RWPE2 (cell line): ENCODE measurements at places on chromosomes 1 and 21.

GRCh38 chr1:237255071-237255470 is 213.1 kb downstream of the RYR2 start:
- no peaks in the 10 kb centered on the region for H3K4me1 ChIP-seq
- no peak overlapping the region for H3K27ac ChIP-seq
- H3K36me3 ChIP-seq = no peaks in the 10 kb centered on the region
- no peak overlapping the region for H3K4me3 ChIP-seq

- H3K27ac ChIP-seq = no peak overlapping the region
- H3K36me3 ChIP-seq = no peaks in the 10 kb centered on the region
- DNase-seq = no peak
- no peaks in the 10 kb centered on the region for H3K27me3 ChIP-seq
- H3K4me1 ChIP-seq = no peaks in the 10 kb centered on the region
Measured at GRCh38 chr1:174689524-174689923, 241.8 kb downstream of the GPR52 start.

DNA sequence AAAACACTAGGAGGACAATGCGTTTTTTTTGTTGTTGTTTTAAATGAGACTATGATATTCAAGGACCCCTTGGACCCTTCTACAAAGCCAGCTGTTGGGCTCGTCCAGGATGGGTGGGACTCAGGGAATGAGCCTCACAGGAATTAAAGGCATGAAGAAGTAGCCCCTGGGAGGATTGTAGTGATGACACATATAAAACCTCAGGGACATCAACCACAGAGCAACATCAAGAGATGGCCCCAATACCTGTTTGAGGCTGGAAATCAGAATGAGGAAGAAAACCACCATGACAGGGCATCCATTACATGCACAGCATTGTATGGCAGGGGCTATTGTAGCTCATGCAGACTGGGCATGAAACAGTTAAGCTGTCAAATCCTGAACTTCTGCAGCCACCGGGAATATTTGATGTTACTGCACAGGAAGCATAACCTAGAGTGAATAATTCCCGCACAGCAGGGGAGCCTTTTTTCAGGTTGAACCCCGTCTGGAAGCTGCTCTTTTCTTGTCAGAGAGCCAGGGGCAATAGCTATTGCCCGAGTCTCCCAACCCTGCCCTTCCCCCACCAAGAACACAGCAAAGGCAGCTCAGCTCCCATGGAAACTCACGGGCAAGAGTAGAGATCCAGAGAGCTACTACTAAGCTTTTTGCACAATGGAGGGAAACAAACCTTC is 140.2 kb upstream of the FGGY start:
- H3K27ac ChIP-seq = no peak overlapping the region
- H3K36me3 ChIP-seq = no peaks in the 10 kb centered on the region
- H3K4me1 ChIP-seq = peaks cover 7% of the 10 kb centered on the region
- no peak for DNase-seq
- no peak overlapping the region for H3K4me3 ChIP-seq

- peaks cover 3% of the 10 kb centered on the region for H3K27me3 ChIP-seq
- no peak overlapping the region for H3K4me3 ChIP-seq
- no peak for DNase-seq
- H3K36me3 ChIP-seq = no peaks in the 10 kb centered on the region
- H3K27ac ChIP-seq = no peak overlapping the region
- peaks cover 11% of the 10 kb centered on the region for H3K4me1 ChIP-seq
Measured at GRCh38 chr21:42644223-42645208, 8.9 kb upstream of the PDE9A start.

- no peak overlapping the region for H3K27ac ChIP-seq
- DNase-seq = no peak
- H3K36me3 ChIP-seq = no peaks in the 10 kb centered on the region
- H3K27me3 ChIP-seq = no peaks in the 10 kb centered on the region
Measured at GRCh38 chr1:57124768-57125446, 159.1 kb upstream of the C8B start.

DNA sequence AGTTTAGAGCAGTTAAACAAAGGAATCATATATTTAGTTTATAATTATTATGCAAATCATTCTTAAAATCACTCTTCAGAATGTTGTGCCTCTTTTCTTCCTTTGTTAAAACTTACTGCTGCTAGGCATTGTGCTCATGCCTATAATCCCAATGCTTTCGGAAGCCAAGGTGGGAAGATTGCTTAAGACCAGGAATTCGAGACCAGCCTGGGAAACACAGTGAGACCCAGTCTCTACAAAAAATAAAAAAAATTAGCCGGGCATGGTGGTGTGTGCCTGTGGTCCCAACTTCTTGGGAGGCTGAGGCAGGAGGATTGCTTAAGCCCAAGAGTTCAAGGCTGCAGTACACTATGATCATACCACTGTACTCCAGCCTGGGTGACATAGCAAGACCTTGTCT is 33.6 kb downstream of the ZSWIM5 start:
- H3K4me1 ChIP-seq = peaks cover 3% of the 10 kb centered on the region
- peaks cover 20% of the 10 kb centered on the region for H3K27me3 ChIP-seq
- H3K36me3 ChIP-seq = no peaks in the 10 kb centered on the region
- no peak overlapping the region for H3K27ac ChIP-seq
- no peak overlapping the region for H3K4me3 ChIP-seq

- no peak overlapping the region for H3K4me3 ChIP-seq
- no peak for DNase-seq
- no peak overlapping the region for H3K27ac ChIP-seq
- H3K27me3 ChIP-seq = no peaks in the 10 kb centered on the region
- H3K36me3 ChIP-seq = no peaks in the 10 kb centered on the region
- no peaks in the 10 kb centered on the region for H3K4me1 ChIP-seq
Measured at GRCh38 chr1:223462866-223463404, 69.7 kb downstream of the CCDC185 start.

GRCh38 chr1:8598060-8598724 is 219.2 kb downstream of the RERE start:
- DNase-seq = no peak
- no peaks in the 10 kb centered on the region for H3K27me3 ChIP-seq
- no peaks in the 10 kb centered on the region for H3K4me1 ChIP-seq
- no peak overlapping the region for H3K27ac ChIP-seq
- H3K36me3 ChIP-seq = no peaks in the 10 kb centered on the region
- no peak overlapping the region for H3K4me3 ChIP-seq

DNA sequence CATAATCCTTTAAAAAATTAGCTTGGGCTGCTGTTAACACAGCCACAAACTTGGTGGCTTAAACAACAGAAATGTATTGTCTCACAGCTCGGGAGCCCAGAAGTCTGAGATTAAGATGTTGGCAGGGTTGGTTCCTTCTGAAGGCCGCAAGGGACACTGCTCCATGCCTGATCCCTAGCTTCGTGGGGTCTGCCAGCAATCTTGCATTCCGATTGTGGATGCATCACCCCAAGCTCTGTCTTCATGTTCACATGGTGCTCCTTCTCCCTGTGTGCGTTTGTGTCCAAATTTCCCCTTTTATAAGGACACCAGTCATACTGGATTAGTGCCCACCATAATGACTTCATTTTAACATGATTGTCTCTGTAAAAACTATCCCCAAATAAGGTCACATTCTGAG is 5.0 kb upstream of the HHIPL2 start:
- H3K4me3 ChIP-seq = no peak overlapping the region
- no peak for DNase-seq
- H3K36me3 ChIP-seq = no peaks in the 10 kb centered on the region; the same call in 1 of the 2 replicates
- H3K4me1 ChIP-seq = no peaks in the 10 kb centered on the region

DNA sequence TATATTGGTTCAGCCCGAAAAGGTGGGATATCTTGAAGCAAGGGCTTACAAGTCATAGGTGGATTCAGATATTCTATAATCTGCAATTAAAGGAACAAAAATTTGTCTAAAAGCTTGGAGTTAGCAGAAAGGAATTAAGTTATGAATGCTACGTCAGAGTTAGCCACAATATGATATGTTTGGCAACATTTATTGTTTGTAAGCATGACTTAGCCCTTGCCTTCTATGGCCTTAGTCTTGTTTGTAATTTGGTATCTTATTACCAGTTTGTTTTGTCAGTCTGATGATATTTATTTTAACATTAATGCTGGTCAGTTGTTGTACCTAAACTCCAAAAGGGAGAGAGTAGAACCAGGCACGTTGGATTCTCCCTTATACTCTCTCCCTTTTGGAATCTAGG is 43.1 kb upstream of the SUCO start:
- no peaks in the 10 kb centered on the region for H3K27me3 ChIP-seq
- no peak for DNase-seq
- no peaks in the 10 kb centered on the region for H3K4me1 ChIP-seq
- no peaks in the 10 kb centered on the region for H3K36me3 ChIP-seq
- H3K4me3 ChIP-seq = no peak overlapping the region
- no peak overlapping the region for H3K27ac ChIP-seq

GRCh38 chr1:245184779-245185178 is 30.0 kb downstream of the KIF26B start:
- no peak for DNase-seq
- no peak overlapping the region for H3K27ac ChIP-seq
- no peaks in the 10 kb centered on the region for H3K4me1 ChIP-seq
- no peaks in the 10 kb centered on the region for H3K27me3 ChIP-seq
- H3K36me3 ChIP-seq = no peaks in the 10 kb centered on the region
- no peak overlapping the region for H3K4me3 ChIP-seq

- H3K27ac ChIP-seq = no peak overlapping the region
- peak; percentile 9 for DNase-seq
- H3K27me3 ChIP-seq = no peaks in the 10 kb centered on the region
Measured at GRCh38 chr1:201214461-201214860, 23.8 kb downstream of the IGFN1 start.

DNA sequence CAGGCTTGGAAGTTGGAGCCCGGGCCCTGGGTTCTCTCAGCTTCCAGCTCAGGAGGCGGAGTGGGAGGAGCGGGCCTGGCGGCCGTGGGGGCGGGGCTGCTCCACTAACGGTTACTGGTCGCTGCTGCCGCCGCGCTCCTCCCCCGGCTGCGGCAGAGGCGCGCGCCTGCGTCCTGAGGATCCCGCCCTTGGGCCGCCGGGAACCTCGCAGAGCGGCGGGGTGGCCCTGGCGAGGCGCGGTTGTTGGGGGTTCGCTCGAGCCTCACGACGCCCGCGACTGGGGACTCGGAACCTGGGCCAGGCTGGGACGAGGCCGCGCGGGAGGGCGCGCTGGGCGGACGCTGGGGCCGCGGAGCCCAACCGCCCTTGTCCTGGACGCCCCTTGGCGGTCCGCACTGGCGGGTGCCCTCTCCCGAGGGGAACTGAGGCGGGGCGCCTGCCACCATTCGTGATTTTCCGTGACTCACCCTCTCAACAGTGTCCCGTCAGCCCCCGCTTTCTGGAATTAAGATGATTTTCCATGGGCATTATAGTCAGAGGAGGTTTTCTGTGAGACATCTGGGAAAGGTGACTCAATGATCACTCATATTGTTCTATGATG is 34.1 kb downstream of the OR2G3 start:
- H3K4me1 ChIP-seq = no peaks in the 10 kb centered on the region
- H3K4me3 ChIP-seq = peak overlapping the region; percentile 23
- DNase-seq = no peak

DNA sequence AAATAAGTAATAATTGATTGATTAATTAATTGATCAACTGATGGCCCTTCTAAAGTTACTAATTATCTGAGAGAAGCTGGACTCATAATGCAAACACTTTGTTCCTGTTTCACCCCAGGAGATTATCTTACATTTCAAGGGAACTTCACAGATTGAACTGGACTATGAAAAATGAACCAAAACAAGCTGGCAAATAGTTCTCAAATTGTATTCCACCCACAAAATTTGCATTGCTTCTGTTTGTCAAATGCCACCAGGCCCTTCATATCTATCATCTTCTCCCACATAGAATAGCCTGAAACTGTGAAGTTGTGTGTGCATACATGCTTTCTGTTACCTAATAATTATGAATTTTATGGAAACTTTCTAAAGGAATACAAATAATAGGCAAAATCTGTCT is 104.0 kb downstream of the ZNF281 start:
- no peaks in the 10 kb centered on the region for H3K4me1 ChIP-seq
- H3K27me3 ChIP-seq = no peaks in the 10 kb centered on the region
- DNase-seq = no peak
- H3K27ac ChIP-seq = no peak overlapping the region
- no peak overlapping the region for H3K4me3 ChIP-seq

- no peak overlapping the region for H3K4me3 ChIP-seq
- no peak overlapping the region for H3K27ac ChIP-seq
- no peaks in the 10 kb centered on the region for H3K4me1 ChIP-seq
- DNase-seq = no peak
- no peaks in the 10 kb centered on the region for H3K36me3 ChIP-seq
Measured at GRCh38 chr1:114336360-114336759, 174.6 kb downstream of the TRIM33 start.

DNA sequence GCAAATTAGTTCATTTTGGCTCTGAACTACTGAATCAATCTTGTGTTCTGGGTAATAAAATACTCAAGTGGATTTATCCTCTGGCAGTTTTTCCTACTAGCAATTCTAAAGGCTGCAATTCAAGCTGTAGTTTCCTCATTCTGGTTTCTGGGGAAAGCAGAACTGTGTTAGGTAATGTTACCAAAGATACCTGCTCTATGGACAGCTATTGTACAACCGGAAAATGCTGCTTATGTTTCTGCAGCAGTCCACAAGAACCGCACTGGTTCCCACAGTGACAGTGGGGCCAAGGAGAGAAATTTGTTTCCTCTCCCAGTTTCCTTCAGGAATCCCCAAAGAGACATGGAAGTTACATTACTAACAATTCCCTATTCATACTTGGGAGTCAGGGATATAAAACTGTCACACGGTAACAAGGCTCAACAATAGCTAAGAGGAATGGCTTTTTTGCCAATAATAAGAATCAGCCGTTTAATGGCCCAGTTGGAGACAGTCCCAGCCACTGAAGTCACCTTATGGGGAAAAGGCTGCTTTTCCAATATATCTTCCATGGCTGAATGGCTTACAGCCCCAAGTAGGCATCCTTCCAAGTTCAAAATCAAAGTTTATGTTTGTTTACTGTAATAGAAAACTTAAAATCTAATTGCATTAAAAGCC is 52.6 kb downstream of the PCNX2 start:
- H3K4me3 ChIP-seq = no peak overlapping the region
- no peaks in the 10 kb centered on the region for H3K4me1 ChIP-seq
- 0 out of 2 replicates have a peak, but pooled peaks cover 9% of the 10 kb centered on the region for H3K36me3 ChIP-seq
- no peaks in the 10 kb centered on the region for H3K27me3 ChIP-seq

GRCh38 chr1:91894036-91894761 is 8.2 kb upstream of the TGFBR3 start:
- H3K27me3 ChIP-seq = no peaks in the 10 kb centered on the region
- no peak overlapping the region for H3K4me3 ChIP-seq
- peaks cover 16% of the 10 kb centered on the region for H3K4me1 ChIP-seq
